ENCODE measurements at places on chromosomes 3 and 15.

DNA sequence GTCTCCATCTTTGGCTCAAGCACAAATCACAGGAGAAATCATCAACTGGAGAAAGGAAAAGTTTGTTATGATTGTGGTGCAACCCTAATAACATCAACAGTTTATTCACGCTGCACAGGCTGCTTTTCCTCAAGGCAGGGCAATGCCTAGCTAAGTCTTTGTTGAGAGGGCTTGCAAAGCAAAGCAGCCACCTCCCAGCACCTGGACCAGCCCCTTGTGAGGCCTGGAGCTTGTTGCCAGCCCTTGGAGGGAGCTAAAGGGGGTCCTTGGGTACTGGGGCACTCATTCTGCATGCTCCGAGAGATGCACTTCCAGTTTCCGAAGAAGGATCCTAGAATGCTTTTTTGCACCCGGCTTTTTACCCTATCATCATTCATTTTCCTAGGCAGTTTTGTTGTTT lies 288.2 kb downstream of the CLSTN2 start:
- DNase-seq, result no peak

DNA sequence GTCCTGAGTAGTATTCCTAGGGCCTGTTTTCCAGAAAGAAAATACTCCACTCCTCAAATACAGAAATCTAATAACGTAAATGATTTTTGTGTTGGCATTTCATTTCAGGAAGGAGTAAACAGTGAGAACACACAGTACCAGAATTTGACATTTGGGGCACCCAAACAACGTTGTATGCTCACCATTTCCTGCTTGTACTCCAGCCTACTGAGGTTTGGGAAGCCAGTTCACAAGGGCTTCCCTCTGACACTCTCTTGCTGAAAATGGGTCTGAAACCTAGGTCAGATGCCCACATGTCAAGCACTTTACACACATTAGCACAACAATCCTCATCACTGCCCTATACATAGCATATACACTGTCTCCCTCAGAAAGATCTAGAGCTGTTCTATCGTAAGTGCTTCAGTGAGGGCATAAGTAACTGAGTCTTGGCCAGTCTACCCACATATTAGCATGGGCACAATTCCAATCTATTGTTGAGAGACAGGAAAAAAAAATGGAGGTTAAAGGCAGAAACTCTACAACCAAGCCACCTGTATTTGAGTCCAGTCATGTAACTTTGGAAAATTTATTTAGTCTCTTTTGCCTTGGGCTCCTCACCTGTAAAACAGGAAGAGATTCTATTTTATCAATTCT lies 43.5 kb upstream of the RSL24D1 start:
- DNase-seq, result no peak

- no peak for DNase-seq
Observed at GRCh38 chr15:35691173-35691761, 145.3 kb upstream of the DPH6 start.

DNA sequence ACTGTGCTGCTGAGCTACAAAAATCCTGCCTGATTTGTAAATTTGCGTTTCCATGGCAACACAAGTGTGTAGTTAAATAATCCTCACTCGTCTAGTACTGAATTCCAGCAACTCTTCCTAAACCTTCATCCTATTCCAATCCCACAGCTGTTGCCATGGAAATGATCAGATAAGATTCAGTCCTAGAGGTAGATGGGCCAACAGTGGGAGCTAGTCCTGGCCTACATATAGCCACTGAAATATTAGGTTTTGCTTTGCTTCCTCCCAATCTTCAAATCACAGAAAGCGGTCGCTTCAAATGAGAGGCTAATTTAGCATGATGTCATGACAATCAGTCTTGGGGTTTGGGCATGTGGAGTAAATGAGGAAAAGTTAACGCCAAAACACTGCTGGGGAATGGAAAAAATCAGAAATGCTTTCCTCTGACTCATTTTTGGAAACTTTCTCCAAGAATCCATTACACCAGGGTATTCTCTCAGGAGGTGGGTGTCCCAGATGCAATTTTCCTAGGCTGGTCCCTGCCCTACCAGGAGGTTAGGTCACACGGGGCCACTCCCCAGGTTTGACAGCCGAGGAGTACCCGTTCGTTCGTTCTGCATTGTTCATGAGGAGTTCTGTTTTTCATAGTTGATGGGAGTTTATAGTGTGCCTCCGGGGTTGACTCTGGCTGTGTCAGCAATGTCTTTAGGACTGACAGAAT lies 159.2 kb upstream of the SLCO3A1 start:
- no peak for DNase-seq

DNA sequence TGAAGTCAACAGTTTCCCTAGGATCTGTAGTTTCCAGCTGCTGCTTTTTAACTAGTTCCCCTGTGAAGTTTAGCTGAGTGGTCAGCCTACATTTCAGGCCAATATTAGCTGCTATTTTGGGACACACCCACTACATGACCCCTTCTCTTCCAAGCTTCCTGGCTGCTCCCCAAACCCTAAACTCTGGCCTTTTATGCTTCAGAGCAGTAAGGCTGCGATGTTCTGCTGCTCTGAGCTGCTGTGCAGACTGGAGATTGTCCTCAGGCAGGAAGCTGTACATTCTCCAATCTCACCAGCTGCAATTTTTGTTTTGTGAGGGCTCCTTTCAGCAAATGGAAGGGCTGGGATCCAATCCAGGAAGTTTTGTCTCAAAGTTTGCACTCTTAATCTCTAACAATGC lies 48.0 kb upstream of the WDR72 start:
- DNase-seq, result no peak

GRCh38 chr3:30551266-30551665 lies 55.1 kb upstream of the TGFBR2 start:
- no peak for DNase-seq

DNA sequence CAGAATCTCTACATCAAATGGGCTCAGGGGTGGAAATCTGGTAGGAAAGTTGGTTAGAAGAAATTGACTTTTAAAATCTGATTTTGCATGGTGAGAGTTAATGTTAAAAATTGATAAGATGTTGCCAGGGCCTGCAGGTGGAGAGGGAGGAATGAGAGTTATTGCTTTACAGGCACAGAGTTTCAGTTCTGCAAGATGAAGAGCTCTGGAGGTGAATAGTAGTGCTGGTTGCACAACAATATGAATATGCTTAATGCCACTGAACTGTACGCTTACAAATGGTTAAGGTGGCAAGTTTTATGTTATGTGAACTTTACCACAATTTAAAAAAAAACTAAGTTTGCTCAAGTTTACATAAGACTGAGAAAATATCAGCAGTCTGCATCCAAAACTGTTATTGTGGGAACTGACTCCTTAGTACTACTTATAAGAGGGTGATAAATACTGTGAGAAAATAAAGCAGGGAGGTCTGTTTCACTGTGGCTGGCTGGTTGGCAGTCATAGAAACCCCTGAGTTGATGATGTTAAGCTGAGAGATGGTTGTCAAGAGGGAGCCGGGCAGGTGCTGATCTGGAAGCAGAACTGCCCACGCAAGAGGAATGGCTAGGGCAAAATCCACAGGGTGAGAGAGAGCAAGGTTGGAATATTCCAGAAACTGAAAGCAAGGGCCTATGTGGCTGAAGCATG lies 144.9 kb downstream of the EDEM1 start:
- DNase-seq, result no peak

GRCh38 chr3:194548346-194549321 lies 61.8 kb upstream of the ATP13A3 start:
- DNase-seq, result no peak

DNA sequence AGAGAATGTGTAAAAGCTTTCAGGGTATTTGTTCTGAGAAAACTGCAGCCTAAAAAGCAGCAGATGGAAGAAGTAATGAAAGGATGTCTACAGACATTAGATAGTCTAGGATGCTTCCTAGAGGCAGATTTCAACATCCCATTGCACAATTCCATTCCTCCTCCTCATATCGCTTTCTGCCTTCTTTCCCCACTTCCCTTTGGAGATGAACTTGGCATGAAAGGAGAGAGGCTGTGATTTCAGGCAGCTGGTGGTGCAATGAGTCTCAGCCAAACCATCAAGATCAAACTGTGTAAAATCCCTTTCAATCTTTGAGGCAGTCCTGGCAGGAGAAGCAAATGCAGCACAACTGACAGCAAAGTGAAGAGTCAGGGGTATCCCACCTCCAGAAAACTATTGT lies 438.7 kb upstream of the KCNMB2 start:
- DNase-seq, result no peak

GRCh38 chr15:95946241-95946640 lies 384.3 kb upstream of the NR2F2 start:
- no peak for DNase-seq

GRCh38 chr3:53244271-53244670 lies 11.6 kb downstream of the TKT start:
- DNase-seq, result no peak

DNA sequence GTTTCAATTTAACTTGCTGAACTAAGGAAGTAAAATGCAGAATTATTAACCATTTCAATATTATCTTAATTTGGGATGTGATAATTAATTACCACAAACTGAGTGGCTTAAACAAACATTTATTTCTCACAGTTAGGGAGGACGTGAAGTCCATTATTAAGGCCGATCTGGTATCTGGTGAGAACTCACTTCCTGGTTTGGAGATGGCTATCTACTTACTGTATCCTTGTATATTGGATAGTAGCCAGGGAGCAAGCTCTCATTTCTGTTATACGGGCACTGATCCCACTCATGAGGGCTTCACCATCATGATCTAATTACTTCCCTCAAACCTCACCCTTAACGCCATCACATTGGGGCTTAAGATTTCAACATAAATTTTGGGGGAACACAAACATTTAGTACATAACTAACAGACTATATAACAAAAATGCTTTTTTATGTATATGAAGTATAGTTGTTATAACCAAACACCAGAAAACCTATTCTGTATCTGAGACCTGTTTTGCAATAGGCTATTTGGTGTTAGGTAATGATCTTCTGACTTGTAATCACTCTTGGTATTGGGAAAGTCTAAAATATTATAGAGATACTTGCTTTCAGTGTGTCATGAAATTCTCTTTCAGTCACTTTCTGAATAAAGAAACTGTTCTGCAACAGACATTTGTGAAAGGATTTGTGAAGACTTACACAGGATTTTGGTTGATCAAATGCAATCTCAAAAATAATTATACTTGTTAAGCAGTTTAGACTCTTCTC lies 4.7 kb upstream of the KPNA4 start:
- no peak for DNase-seq

- no peak for DNase-seq
Observed at GRCh38 chr3:64057231-64057630, 33.9 kb upstream of the PSMD6 start.

DNA sequence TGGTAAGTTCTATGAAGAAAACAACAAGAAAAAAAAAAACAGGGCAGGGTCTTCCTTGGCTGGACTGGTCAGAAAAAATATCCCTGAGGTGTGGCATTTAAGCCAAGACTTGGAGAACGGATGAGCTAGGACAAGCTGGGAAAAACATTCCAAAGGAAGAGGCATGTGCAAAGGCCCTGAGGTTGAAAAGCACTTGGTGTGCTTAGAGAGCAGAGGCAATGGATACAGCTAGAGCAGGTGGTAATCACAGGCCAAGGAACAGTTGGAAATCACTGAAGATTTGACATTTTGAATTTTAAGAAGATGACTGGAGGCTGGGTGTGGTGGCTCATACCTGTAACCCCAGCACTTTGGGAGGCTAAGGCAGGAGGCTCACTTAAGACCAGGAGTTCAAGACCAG lies 42.9 kb upstream of the PDE8A start:
- no peak for DNase-seq

DNA sequence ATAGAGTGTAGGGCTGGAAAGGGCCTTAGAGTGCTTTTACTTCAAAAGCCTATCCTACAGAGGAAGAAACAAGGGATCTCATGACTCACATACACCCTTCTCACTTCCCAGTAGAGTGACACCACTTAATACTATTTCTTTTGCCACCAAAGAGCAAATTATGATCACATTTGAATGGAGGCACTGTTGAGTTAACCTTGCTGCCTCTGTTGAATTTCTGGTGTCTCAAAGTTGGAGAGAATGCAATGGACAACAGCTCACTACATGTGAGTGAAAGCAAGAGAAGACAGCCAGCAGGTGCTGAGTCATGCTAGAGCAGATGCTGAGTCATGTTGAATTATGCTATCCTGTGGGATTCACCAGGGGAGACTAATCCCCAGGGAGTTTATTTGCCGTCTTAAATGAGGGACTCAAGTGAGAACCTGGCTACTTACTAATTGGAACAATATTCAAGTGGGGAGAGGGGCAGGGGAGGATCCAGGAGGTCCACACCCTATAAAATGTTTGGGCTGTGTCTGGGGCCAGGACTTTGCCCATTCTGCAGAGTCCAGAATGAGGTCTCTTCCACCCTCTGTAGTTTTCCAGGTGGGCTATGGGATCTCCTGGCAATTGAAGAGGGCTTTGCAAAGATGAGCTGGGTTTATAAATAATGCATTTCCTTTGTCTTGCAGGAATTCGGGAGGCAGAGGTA lies 35.8 kb downstream of the ST8SIA2 start:
- peak; percentile 48 for DNase-seq

DNA sequence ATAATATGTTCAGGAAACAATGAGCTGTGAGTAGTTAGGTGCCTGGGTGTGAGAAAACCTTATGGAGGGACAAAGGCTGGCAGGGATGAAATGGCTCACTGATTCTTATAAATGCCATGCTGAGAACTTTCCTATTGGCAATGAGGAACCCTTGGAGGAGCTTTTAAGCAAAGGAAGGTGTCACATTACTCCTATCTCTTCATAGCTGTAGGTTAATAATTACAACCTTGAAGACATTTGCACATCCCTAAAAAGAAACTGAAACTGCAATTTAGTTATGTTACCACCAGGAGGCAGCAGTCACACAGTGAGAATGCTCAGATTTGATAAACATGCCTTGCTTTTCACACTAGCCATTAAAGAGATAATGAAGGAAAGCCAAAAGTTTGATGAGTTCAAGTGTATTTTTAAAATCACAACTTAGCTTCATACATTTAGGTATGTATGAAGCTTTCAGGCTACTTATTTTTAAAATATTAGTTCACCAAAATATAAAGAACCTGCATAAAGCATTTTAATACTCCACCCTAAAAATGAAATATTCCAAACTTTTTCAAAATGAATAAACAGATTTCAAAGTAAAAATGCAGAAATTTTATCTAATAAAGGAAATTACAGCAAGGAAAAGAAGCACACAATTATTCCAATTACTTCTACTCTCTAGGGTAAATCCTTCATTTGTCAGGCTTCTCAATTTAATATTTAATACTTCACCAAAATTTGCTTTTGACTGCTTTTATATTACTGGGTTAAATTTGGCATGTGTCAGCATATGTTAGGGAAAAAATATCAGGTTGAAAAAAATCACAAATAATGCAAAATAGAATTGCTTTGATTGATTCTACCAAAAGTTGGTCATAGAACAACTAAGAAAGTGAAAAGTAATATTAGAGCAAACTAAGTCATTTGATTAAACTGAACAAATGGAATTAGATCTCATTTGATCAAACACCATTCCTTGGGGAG lies 136.9 kb upstream of the SLC2A2 start:
- no peak for DNase-seq

GRCh38 chr3:162489853-162490252 lies 993.2 kb downstream of the OTOL1 start:
- no peak for DNase-seq
